EL (cell line): ENCODE measurements at places on chromosomes 4 and X.

DNA sequence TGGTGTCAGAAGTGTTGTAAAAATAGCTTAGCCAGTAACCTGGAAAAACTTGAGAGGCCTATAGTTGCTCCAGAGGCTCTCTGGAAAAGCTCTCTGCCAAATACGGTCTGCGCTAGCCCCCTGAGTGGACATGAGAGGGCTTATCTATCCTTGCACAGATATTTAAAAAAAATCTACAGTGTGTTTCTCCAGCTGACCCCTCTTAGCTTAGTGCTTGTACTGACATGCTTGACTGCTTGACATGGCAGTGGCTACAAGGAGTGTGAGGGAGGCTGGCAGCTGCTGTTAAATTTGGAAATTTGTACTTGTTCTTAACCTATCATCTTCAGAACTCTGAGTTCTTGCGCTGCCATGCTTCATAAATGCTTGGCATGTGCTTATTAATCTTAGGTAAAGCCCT, 229.2 kb downstream of the RBMX2 start:
- no peak for DNase-seq

GRCh38 chr4:79964020-79964399, 109.0 kb downstream of the ANTXR2 start:
- DNase-seq, result no peak

DNA sequence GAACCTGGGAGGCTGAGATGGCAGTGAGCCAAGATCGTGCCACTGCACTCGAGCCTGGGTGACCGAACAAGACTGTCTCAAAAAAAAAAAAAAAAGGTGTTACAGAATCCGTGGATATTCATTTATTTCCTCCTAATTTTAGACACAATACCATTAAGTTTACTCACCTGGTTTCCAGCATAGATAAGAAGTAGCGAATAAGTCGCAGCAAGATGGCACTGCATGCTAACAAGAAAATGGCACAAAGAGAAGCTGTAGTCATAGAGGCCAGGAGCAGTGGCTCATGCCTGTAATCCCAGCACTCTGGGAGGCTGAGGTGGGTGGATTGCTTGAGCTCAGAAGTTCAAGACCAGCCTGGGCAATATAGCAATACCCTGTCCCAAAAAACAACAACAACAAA, 17.0 kb upstream of the MOB1B start:
- DNase-seq, result no peak

DNA sequence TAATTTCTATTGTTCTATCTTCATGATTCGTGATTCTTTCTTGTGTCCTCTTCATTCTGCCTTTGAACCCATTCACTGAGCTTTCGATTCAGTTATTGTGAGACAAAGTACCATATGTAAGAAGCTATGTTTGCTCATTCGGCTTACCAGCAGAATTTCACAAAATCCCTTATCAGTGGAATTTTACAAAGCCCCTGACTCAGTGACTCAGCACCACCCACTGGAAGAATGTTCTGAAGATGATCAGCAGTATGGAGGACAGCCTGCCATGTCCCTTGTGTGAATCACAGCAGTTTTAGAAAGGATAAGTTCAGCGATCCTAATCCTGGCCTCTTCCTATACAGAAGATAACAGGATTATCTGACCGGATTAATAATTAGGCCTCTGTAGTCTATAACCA, 5.8 kb upstream of the UXT start:
- DNase-seq, result peak; percentile 6

- DNase-seq, result no peak
Measured at GRCh38 chrX:130995439-130995838, 62.7 kb upstream of the ARHGAP36 start.

DNA sequence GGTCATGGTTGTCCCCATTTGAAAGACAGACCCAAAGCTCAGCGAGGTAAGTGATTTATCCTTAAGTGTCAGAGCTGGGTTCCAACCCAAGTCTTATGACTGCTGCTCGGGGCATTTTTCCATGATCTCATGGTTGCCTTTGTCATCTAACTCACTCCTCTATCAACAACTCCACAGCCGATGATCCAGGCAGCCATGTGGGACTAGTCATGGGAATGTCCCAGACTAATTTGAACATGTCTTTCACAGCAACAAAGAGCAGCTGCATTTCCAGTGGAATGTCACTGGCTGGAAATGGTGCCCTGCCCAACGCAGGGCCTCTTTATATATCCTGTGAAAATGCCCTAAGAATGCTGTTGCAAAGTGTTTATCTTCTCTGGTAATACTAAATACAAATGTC, 284.8 kb upstream of the PPARGC1A start:
- DNase-seq, result peak; percentile 3

DNA sequence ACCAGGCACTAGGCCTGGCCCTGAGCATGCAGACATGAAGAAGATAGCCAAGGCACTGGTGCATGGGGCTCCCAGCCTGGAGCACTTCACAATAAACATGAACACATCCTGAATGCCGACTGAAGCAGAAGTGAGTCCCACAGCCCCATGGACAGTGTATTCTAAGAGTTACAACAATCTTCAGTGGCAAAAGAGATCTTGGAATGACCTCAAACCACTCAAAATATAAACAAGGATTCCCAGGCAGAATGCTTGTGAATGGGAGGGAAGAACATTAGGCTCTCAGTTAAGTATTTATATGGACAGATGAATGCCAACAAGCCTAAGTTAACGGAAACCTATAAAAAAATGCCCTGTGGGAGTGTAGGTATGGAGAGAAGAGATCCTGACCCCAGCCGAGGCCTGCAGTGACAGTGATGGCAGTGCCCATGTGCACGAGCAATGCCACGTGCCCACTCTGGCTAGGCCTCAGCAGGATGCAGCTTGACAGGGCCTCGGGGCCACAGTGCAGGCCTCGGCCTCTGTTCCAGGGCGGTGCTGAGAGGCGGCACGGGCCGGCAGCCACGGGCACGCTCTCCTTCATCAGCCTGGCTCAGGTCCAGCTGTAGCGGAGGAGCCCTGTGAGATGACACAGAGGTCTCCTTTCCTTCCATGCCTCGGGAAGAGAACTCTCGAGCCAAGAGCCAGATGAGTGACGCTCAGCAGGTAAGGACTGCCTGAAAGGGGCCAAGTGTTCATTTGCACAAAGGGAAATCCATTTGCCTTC, 49.2 kb downstream of the IRF2 start:
- DNase-seq, result no peak

GRCh38 chrX:102745513-102745856, 24.9 kb downstream of the GPRASP3 start:
- no peak for DNase-seq

GRCh38 chr4:168593399-168593798, 96.5 kb downstream of the PALLD start:
- DNase-seq, result no peak

DNA sequence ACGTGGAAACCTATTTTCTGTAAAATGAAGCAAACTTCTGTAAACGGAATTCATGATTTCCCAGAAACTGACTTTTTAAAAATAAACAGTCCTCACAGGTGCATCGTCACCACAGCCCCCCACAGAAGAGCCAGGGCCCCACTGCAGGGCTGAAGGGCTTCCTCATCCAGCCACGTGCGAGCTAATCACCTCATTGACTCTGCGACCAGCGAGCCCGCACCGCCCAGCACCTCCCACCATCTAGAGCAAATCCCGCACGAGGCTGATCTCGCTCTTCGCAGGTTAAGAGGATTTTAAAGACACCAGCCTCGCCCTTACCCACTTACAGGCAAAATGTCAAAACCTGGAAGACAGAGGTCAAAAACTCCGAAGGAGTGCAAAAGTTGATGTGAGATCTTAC, 14.8 kb downstream of the PPP2R3B start:
- no peak for DNase-seq

DNA sequence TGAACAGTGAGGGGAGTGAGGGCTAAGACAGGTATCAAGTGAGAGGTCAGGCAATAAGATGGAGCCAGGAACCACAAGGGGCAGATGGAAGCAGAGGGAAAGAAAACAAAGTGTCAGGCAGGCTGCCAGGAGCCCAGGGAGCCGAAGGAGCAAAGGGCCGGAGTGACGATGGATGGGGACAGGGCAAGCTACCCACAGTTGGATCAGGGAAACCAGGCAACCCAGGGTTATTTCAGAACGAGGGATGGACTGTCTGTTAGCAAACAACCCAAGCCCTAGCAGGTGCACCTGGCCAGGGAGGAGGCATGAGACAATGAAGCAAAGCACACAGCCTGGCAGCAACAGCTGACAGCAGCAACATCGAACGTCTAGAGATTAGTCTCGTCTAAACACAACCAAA, 39.2 kb downstream of the SEL1L3 start:
- DNase-seq, result no peak

DNA sequence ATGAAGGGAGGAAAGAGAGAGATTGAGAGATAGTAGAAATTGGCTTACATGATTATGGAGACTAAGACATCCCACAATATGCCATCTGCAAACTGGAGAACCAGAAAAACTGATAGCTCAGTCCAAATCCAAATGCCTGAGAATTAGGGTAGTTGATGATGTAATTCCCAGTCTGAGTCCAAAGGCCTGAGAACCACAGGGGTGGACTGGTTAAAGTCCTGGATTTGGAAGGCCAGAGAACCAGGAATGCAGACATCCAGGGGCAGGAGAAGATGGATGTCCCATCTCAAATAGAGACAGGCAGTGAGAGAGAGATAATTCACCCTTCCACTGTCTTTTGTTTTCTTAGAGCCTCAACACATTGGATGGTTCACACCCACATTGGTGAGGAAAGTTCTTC, 345.7 kb upstream of the SPANXN4 start:
- DNase-seq, result no peak

DNA sequence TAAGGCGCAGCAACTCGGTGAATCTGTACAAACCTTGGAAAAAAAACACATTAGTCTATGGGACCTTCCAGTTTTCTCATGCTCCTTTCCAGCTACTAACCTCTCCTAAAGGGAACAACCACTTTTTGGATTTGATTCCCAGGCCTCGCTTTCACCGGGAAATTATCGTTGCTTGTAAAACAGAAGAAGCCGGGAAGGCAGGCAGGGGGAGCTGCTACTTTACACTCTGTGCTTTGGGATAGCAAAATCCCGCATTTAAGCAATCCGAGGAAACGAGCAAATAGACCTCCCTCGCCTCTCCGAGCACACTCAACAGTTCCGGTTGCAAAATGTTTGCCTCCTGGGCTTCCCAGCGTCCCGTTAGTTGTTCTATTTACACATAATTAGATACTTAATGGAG, 1.2 kb downstream of the CD38 start:
- peak; percentile 66 for DNase-seq

- DNase-seq, result no peak
Measured at GRCh38 chrX:78105944-78106650, 2.0 kb downstream of the PGK1 start.

- no peak for DNase-seq
Measured at GRCh38 chr4:26113339-26113940, 199.4 kb downstream of the SMIM20 start.

- DNase-seq, result no peak
Measured at GRCh38 chr4:153082322-153083301, 121.6 kb upstream of the TRIM2 start.

DNA sequence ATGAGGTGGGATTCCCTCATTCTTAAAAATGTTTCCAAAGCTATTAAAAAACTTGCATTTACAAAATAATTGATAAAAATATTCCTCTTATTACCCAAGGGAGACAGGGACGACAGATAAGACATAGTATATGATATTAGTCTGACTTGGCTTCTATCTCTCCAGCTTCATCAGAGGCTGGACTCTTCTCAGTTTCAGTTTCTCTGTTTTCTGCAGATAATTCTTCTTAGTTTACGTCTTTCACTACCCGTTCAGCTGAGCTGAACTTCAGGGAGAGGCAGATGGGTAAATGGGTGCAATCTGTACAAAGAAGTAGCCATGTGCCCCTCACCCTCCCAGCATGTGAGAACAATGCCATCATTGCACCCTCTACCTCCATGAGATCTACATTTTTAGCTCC, 214.0 kb upstream of the SLIT2 start:
- DNase-seq, result no peak

GRCh38 chr4:153402366-153402765, 57.9 kb downstream of the MND1 start:
- DNase-seq, result no peak

- no peak for DNase-seq
Measured at GRCh38 chrX:40282946-40283660, 185.3 kb upstream of the BCOR start.

- DNase-seq, result peak; percentile 100
Measured at GRCh38 chr4:128241425-128241913, 46.1 kb downstream of the PGRMC2 start.

DNA sequence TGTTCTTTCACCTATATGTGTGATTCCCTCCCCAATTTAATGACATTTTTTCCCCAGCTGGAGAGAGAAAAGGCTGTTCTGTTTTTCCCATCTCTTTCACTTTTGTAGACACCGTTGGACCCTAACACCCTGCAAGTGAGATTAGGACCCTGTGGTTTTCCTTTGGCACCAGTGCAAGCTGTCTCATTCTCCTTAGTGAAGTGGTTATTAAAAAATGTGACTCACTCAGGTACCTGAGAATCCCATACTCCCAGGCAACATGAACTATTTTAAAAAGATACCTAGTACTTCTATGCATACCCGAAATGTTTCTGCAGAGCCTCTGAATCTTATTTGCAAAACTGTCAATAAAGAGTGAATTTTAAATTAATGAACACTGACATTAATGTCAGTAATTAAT, 175.7 kb upstream of the TBC1D9 start:
- DNase-seq, result no peak

- no peak for DNase-seq
Measured at GRCh38 chr4:16150716-16151115, 66.9 kb upstream of the PROM1 start.

GRCh38 chrX:148601034-148601433, 100.6 kb downstream of the AFF2 start:
- DNase-seq, result no peak

- no peak for DNase-seq
Measured at GRCh38 chr4:123346951-123347350, 49.6 kb upstream of the SPRY1 start.

- no peak for DNase-seq
Measured at GRCh38 chr4:148405161-148405893, 36.9 kb downstream of the NR3C2 start.

DNA sequence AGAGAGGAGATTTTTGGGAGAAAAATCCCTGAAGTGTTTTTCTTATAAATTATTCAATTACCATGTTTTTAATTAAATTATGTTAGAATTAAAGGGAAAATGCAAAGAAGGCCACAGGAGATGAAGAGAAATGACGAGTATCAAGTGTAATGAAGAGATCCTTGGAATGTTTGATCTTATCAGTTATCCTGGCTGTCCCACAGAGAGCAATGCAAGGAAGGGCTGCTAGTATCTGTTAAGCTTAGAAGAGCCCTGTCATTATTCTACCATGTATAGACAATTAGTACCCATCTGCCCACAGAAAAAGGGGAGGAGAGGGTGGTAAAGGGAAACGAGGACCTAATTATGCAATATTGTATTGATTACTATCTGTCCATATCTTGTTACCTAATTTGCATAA, 257.1 kb downstream of the BANK1 start:
- peak; percentile 18 for DNase-seq

DNA sequence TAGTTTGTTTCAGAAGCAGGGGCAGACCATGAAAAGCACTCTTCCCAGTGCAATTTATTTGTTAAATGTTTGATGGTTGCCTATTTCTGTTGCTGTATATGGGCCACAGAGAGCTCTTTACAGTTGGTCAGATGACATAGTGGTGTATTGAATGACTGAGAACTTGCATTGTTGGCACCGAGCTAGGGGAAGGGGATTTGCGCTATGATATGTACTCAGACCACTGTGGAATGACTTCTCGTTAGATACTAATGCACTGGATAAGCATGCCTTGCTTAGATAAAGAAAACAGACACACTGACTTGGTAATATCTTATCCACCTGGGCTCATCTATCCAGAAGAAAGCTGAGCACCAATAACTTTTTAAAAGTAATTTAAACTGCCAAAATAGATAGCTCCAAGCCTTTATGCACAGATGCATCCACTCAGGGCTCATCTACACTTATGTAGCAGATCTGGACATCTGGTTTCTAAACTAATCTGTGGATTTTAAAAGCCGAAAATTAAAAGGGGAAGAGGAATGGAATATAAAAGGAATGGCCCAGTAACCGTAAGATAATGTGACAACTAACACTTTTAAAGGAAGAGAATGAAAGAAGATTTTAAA, 132.7 kb downstream of the GATB start:
- DNase-seq, result no peak
